ENCODE measurements at places on chromosomes 3 and 15.

DNA sequence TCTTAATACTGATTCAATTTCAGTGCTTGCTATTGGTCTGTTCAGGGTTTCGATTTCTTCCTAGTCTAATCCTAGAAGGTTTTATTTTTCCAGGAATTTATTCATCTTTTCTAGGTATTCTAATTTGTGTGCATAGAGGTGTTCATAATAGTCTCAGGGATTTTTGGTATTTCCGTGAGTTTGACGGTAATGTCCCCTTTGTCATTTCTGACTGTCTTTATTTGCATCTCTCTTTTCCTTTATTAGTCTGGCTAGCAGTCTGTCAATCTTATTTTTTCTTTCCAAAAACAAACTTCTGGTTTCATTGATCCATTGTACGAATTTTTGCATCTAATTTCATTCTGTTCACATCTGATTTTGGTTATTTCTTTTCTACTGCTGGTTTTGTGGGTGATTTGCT lies 35.2 kb upstream of the CD200R1L start:
- H3K4me1 ChIP-seq: no peaks in the 10 kb centered on the region
- H3K27me3 ChIP-seq: no peaks in the 10 kb centered on the region
- no peaks in the 10 kb centered on the region for H3K36me3 ChIP-seq
- DNase-seq: no peak

GRCh38 chr3:117562000-117562399 lies 852.4 kb downstream of the TUSC7 start:
- H3K27ac ChIP-seq: no peak overlapping the region
- DNase-seq: no peak
- H3K27me3 ChIP-seq: no peaks in the 10 kb centered on the region
- H3K4me1 ChIP-seq: no peaks in the 10 kb centered on the region
- H3K36me3 ChIP-seq: no peaks in the 10 kb centered on the region

DNA sequence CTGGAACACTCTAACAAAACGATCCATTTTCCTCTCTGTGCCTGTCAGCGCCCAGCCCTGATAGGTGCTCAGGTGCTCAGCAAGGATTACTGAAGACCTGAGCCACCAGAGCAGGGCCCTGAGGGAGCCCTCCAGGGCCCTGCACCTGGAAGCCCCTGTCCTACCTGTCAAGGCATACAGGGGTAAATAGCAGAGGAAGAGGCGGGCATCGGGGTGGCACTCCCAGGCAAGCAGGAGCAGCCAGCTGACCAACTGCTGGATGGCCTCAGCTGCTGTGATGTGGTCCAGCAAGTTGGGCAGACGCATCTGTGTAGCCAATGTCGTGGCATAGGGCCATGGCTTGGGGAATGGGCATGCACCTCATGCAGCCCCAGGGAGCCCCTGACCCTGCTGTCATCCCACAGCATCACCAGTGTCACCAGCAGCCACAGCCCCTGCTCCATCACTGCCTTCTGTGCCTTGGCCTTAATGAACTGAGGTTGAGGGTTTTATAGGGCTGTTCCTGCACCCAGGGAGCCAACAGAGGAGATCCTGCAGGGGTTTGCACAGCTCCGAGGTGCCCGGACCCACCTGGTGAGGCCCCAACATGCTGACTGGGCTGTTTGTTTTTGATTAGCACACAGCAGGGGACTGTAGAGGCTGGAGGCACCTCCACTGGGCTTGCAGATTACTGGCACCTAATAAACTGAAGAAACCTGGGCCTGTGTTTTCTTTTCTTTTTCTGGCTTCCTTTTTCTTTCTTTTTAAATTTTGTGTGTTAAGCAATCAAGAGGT lies 7.9 kb upstream of the WDR6 start:
- H3K27me3 ChIP-seq: no peaks in the 10 kb centered on the region
- H3K36me3 ChIP-seq: peaks cover 4% of the 10 kb centered on the region
- no peak overlapping the region for H3K4me3 ChIP-seq

DNA sequence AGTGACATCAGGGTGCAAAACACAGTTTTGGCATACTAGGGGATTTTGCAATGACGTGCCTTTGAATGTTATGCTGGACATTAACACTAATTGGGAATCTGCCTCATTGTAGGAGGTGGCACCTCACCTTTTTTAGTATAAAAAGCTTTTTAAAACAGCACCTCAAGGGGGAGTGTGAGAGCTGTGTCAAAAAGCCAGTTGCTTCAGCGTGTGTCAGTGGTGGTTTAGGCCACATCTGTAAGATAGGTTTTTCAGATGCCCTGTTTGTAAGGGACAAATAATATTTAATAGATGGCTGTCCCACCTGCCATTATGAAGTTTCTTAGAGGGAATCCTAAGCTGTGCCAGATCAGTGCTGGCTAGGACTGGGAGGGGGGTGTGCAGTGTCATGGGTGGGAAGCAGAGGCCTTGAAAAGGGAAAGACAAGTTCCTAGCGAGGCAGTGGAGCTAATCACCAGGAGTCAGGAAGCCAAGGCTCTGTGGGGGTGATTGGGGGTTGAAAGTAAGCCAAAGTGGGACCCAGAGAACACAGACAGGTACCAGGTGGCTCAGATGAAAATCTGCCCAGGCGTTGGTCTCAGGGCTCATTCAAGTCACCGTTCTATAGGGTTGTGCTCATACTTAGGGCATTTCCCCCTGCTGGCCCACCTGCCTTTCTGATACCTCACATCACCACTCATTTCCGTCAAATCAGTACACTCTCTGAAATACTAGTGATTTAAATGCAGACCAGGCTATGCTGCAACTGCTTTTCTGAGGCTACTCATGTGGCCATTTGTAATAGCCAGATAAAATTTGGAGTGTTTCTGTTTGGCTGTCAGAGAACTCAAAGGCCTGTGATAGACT lies 120.5 kb downstream of the BBX start:
- no peaks in the 10 kb centered on the region for H3K4me1 ChIP-seq
- no peak overlapping the region for H3K4me3 ChIP-seq
- DNase-seq: no peak

GRCh38 chr15:96598514-96598913 lies 268.0 kb downstream of the NR2F2 start:
- H3K27ac ChIP-seq: no peak overlapping the region
- H3K4me1 ChIP-seq: no peaks in the 10 kb centered on the region
- no peaks in the 10 kb centered on the region for H3K27me3 ChIP-seq
- no peaks in the 10 kb centered on the region for H3K36me3 ChIP-seq
- no peak overlapping the region for H3K4me3 ChIP-seq

GRCh38 chr15:101380146-101380545 lies 85.1 kb upstream of the SNRPA1 start:
- no peaks in the 10 kb centered on the region for H3K4me1 ChIP-seq
- H3K4me3 ChIP-seq: no peak overlapping the region
- H3K27me3 ChIP-seq: no peaks in the 10 kb centered on the region

- H3K27ac ChIP-seq: peak overlapping the region; percentile 49
- H3K4me3 ChIP-seq: no peak overlapping the region
- H3K4me1 ChIP-seq: peaks cover 60% of the 10 kb centered on the region
- peaks cover 6% of the 10 kb centered on the region for H3K27me3 ChIP-seq
- no peak for DNase-seq
- H3K36me3 ChIP-seq: no peaks in the 10 kb centered on the region
These were observed 1.1 kb downstream of the BAHD1 start for GRCh38 chr15:40441565-40442531.

GRCh38 chr3:37704064-37704463 lies 157.6 kb upstream of the CTDSPL start:
- DNase-seq: no peak
- H3K27me3 ChIP-seq: no peaks in the 10 kb centered on the region
- no peak overlapping the region for H3K27ac ChIP-seq
- no peak overlapping the region for H3K4me3 ChIP-seq
- no peaks in the 10 kb centered on the region for H3K4me1 ChIP-seq
- no peaks in the 10 kb centered on the region for H3K36me3 ChIP-seq

DNA sequence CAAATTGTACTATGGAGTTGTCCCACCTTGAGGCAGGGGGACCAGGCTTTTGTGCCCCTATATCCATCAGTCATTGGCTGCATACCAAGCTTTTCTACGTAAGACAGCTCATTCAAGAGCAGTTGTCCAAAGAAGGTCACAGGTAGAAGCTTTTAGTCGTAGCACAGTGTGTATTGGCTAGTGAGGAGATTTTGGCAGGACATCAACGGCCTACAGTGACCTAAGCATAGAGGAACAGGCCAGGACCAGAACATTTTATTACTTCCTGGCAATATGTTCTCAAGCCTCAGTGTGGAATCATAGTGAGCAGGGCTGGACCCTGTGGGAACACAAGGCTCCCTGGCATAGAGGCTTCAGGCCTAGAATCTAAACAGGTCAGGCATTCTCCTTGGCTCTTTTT lies 105.4 kb upstream of the ANKRD28 start:
- no peaks in the 10 kb centered on the region for H3K36me3 ChIP-seq
- H3K27ac ChIP-seq: no peak overlapping the region
- no peaks in the 10 kb centered on the region for H3K27me3 ChIP-seq

GRCh38 chr3:108489776-108490175 lies 20.6 kb downstream of the MYH15 start:
- no peak overlapping the region for H3K27ac ChIP-seq
- no peak overlapping the region for H3K4me3 ChIP-seq
- no peaks in the 10 kb centered on the region for H3K36me3 ChIP-seq
- no peaks in the 10 kb centered on the region for H3K27me3 ChIP-seq

GRCh38 chr3:18745472-18745871 lies 320.3 kb upstream of the SATB1 start:
- H3K36me3 ChIP-seq: no peaks in the 10 kb centered on the region
- no peak for DNase-seq
- H3K4me3 ChIP-seq: no peak overlapping the region
- H3K27ac ChIP-seq: no peak overlapping the region

DNA sequence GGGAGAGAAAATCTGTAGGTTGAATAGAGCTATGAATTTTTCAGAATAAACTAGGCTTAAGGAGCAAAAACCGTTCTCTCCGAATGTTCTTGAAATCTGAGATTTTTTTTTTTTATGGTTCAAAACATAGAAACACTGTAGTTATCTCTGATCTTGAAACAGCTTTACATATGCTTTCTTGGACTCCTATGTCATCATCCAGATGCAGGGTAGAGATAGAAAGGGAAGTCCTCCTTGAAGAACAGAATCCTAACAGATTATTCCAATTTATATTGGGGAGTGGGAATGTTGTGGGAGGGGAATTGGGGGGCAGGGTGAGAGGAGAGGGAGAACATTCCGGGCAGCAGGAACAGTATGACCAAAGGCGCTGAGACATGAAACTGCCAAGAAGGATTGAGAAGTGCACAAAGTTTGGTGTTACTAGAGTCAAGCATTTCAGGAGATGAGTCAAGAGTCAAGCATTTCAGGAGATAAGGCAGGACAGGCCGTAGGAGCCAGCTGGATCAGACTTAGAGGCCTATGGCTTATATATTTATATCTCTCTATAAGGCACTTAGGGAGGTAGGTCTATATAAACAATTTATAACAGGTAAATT lies 21.9 kb upstream of the ST3GAL6 start:
- no peaks in the 10 kb centered on the region for H3K4me1 ChIP-seq
- no peak overlapping the region for H3K27ac ChIP-seq
- H3K36me3 ChIP-seq: no peaks in the 10 kb centered on the region
- no peak for DNase-seq

- no peaks in the 10 kb centered on the region for H3K27me3 ChIP-seq
- no peak for DNase-seq
- no peak overlapping the region for H3K27ac ChIP-seq
- no peaks in the 10 kb centered on the region for H3K4me1 ChIP-seq
These were observed 118.3 kb upstream of the FOXB1 start for GRCh38 chr15:59885832-59886231.

DNA sequence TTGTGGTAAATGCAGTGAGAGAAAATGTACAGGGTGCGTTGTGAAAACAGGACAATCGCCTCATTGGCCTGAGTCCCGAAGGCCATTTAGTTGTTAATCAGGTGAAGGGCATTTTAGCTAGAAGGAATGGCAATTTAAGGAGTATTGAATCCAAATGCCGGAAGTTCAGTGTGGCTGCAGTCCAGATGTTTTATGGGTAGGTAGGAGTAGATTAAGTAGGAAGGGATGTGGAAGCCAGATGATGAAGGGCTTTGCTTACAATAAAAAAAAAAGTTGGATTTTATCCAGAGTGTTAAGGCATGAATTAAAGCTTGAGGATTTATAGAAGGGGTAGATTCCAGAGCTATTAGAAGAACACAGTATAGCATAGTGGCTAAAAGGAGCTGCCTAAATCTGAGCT lies 572.7 kb downstream of the NLGN1 start:
- no peaks in the 10 kb centered on the region for H3K4me1 ChIP-seq
- H3K36me3 ChIP-seq: no peaks in the 10 kb centered on the region
- no peak for DNase-seq
- H3K27me3 ChIP-seq: no peaks in the 10 kb centered on the region

GRCh38 chr15:73899197-73900094 lies 26.1 kb downstream of the TBC1D21 start:
- H3K27me3 ChIP-seq: no peaks in the 10 kb centered on the region
- H3K4me3 ChIP-seq: no peak overlapping the region
- H3K36me3 ChIP-seq: no peaks in the 10 kb centered on the region

- no peak overlapping the region for H3K27ac ChIP-seq
- H3K27me3 ChIP-seq: no peaks in the 10 kb centered on the region
These were observed 87.7 kb downstream of the REC114 start for GRCh38 chr15:73530649-73531048.

All from CD4-positive, alpha-beta memory T cell (primary cell).